Activated gamma-delta T cell (primary cell): ENCODE measurements at places on chromosomes 13 and 19.

DNA sequence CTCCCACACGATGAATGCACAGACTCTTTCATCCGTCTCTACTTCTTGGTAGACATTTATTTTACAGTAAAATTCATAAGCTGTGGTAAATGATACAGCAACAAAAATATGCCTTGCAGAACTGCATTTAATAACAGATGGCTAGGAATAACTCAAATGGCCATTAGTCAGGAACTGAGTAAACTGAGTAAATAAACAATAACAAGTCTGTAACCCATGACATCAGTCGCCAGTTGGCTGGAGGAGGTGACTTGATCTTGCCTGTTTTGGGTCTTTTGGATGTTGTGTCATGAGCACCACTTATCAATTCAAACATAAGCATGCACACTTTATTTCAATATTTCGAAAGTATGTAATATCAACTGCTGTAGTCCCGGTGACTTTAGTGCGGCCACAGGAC is 632.6 kb upstream of the ARGLU1 start:
- DNase-seq = no peak

DNA sequence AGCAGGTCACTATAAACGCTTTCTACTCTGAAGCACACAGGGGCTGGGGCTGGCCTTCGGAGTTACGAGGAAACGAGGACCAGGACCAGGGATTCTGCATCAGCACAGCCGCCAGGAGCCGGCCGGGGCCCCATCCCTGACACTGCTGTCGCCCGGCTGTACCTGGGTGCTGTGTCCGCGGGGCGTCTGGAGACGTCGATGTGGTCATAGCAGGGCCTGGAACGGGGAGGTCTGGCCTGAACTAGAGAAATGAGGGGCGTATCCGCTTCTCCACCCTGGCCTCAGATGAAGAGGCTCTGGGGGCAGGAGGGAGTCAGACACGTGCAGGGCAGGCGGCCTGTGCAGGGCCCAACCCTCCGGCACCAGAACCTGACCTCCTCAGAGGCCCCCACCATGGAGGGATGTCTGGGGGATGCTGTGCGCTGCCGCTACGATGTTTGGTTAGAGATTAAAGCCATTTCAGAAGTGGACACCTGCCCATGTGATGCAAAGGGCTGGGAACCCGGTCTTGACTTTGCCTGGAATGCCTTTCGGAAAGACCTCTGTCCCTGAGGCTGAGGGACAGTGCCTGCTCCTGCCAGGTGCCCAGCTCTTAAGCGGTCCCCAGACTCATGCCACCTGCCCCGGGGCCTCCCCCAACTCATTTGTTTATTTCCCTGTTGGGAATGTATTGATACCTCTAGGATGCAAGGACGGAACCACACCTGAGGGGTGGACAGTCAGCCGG is 21.4 kb downstream of the GAS6 start:
- DNase-seq = no peak

GRCh38 chr13:98059276-98059675 is 83.6 kb upstream of the FARP1 start:
- DNase-seq = no peak

DNA sequence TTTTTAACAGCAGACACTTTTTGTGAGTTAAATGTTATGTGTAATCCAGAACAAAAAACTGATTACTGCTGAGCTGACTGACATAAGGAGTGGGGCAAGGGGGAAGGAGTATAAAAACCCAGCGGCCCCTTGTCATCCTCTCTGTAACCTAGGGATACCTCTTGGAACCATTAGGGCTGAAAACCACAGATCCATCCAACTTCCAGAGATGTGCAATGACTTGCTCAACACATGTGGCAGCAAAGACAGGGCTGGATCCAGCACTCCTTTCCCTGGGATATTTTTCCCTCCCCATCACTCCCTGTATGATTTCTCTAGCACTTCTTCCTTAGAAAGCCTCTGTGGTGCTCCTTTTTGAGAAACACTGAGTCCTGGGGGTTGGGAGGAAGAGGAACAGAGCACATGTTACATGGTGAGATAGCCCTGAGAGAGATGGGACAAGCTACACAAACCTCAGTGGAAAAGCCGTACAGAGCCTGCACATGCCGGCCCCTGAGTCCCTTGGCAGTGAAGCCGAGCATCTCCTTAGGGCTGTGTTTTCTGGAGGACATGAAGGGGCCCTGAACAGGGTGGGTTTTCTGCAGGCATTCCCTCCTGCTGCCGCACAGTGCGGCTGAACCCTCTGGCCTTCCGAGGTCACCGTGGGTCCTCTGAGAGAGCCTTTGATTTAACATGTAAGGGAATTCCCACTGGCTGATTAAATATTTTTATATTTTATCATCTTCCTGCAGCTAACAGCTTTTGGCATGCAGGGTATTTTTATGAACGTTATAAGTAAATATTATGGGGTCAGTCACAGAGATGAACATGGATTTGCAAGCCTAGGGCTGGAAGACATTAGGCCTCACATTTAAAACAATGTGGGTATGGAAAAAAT is 219.9 kb downstream of the COG6 start:
- no peak for DNase-seq

DNA sequence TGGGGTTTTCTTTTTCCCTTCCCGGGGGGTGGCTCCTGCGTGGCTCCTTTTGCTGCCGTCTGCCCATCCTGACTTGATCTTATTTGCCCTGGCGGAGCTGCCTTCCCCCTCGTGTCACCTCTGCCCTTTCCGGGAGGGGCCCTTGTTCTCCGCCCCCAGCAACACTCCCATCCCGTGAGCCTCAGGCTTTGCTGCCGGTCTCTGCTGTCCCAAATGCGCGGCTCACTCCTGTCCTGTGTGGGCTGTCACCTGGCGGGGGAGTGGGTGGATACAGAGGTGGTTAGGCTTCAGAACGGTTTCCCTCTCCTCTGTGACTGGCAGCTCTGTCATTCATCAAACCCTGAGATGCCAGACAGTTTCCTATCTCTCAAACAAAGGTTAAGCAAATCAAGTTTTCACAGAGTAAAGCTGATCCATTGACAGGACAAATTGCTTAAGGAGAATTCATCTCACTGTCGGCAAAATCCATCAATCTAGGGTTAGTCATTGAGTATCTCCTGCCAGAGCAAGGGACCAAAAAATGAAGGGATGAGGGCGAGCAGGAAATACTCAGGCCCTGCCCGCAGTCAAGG is 84.0 kb downstream of the ANKRD10 start:
- DNase-seq = no peak

DNA sequence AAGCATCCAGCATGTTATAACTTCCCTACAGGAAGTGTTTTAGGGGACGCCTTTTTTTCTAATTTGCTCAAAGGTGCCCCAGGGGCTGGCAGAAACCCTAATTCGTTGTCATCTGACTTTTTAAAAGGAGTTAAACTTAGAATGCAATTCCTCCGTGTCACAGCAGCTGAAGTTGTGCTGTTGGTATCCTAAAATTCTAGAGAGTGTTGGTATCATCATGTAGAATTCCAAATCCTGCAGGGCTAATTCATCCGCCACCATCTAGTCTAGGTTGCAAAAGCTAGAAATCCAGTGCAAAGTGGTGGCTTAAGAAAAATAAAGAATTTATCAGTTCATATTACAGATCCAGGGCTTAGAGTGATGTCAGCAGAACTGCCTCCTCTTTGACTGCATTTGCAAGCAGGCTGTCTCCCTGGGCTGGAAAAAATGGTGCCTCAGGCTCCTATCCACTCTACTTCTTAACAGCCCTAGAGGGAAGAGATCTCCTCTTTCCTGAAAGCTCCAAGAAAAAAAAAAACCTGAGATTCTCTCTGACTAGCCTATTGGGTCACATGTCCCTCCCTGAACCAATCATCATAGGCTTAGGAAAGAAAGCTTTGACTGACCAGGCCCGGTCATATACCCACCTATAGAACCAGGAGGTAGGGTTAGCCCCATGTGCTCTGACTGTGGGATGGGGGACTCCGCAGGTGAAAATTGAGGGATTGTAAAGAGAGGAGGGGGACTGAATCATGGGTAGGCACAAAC is 73.0 kb downstream of the MAP4K1 start:
- no peak for DNase-seq

GRCh38 chr13:42594481-42595252 is 20.7 kb downstream of the TNFSF11 start:
- DNase-seq = no peak

GRCh38 chr19:51015691-51016267 is 3.7 kb downstream of the KLK10 start:
- no peak for DNase-seq

DNA sequence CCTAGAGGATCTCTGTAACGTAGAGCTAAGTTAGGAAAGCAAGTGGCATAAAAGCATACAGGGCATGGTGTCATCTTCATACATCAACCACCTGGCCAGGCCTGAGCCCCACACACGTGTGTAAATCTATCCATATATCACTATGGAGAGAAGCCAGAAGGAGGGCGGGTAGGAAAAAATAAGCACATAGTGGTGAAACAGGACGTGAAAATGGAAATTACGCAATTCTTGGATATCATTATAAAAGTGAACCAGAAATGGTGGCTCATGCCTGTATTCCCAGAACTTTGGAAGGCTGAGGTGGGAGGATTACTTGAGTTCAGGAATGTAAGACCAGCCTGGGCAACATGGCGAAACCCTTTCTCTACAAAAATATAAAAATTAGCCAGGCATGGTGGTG is 43.4 kb downstream of the PDCD5 start:
- no peak for DNase-seq

- no peak for DNase-seq
Observed at GRCh38 chr13:39596685-39597084, 6.3 kb downstream of the LHFPL6 start.

GRCh38 chr13:93771782-93772181 is 545.2 kb downstream of the GPC6 start:
- DNase-seq = no peak

DNA sequence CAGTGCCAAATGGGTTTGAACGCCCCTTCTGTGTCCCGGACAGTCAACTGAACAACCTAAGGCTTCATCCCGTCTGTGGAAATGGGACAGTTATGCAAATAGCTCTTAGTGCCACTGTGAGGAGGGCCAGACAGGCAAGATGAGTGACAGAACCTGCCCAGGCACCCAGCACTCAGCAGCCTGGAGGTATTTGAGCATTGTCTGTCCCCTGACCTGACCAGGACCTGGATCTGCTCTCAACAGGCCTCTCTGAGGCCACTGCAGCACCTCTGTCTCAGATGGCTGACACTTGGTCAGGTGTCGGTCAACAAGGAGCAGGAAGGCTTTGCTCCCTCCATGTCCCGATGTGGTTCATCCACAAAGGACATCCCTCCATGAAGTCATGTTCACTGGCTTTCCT is 67.9 kb downstream of the CCDC70 start:
- no peak for DNase-seq

DNA sequence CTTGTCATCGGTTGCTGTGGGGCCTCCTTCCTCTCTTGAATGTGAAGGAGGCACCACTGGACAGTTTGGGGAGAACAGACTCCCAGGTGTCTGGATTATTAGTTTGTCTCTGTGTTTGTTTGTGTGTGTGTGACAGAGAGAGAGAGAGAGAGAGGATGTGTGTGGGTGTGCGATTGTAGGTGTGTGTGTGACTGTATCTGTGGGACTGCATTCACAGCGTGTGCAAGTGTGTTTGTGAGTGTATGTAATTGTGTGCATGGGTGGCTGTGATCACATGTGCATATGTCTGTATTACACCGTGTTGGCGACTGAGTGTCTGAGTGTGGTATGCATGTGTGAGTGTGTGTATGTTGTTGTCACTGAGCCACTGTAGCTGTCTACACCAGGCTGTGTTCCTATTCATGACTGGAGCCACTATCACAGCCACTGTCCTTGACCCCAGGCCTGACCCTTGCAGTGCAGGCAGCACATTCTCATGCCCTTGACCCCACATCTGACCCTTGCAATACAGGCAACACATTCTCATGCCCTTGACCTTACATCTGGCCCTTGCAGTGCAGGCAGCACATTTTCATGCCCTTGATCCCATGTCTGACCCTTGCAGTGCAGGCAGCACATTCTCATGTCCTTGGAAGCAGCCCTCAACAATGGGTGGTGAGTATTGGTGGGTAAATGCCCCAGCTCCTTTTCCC is 25.1 kb upstream of the CYP4F8 start:
- no peak for DNase-seq

- no peak for DNase-seq
Observed at GRCh38 chr19:17346109-17346671, 8.8 kb downstream of the GTPBP3 start.

GRCh38 chr13:74557870-74558269 is 423.7 kb upstream of the KLF12 start:
- no peak for DNase-seq

GRCh38 chr19:45200568-45200967 is 22.0 kb downstream of the BLOC1S3 start:
- no peak for DNase-seq

GRCh38 chr13:49954674-49955455 is 18.7 kb upstream of the SPRYD7 start:
- DNase-seq = no peak

- no peak for DNase-seq
Observed at GRCh38 chr13:110521946-110522345, 39.6 kb downstream of the RAB20 start.

GRCh38 chr19:19514215-19514657 is 1.1 kb downstream of the TSSK6 start:
- DNase-seq = no peak

DNA sequence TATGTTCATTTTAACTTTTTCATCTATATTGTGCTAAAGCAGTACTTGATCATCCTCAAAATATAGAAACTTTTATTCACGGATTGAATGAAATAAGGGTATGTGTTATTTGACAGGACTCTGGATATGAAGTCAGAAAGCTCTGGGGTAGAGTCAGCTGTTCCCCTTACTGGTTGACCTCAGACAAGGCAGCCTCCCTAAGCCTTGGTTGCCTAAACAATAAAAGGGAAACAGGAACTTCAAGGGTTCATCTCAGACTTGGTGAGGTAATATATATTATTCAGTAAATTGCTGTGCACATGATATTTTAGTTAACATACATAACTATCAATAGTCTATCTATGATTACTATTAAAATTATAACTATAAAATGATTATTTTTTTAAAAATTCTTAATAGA is 13.6 kb downstream of the POLR1D start:
- no peak for DNase-seq

- no peak for DNase-seq
Observed at GRCh38 chr13:42412812-42413483, 141.0 kb downstream of the AKAP11 start.

GRCh38 chr19:996051-996838 is 4.0 kb upstream of the GRIN3B start:
- DNase-seq = peak; percentile 98

DNA sequence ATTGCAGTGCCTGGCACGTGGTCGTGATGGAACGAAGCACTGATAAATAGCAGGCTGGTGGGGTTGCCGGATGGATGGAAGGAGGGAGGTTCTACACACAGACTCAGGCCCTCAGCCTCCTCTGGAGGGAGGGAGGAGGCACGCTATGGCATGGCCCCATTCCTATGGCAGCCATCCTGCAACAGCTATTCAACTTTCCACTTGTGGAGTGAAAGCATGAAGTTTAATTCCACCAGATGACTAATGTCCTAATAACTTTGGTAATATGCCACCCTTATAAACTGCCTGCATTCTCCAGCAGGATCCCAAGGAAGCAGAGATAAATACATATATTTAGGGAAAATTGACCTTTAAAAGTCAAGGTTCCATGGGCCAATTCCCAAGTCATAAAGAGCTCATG is 92.4 kb downstream of the KL start:
- DNase-seq = no peak

- DNase-seq = no peak
Observed at GRCh38 chr19:6730153-6730804, 7.1 kb downstream of the GPR108 start.
